ENCODE measurements at places on chromosomes 5 and 9.
A peak's percentile ranks its signal among the peaks of the same experiment; 100 is the strongest.

DNA sequence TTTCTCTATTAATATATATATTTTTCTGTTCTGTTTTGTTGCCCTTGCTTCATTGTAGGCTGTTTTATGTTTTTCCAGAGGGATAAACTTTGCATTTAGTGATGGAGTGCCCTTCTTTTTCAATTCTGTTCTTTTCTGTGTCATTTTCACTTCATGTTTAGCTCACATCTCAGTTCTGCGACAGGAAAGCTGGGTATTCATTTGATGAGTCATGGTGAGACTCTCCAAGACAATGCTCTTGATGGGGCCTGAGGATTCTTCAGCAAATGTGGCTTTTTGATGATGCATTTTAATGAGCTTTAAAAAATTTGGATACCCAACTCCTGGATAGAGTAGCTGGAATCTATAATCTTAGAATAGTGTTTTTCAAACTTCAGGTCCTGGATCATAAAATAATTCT is 56.5 kb upstream of the SPATA31D4 start:
- DNase-seq: no peak

GRCh38 chr5:126937771-126938170 is 92.6 kb downstream of the MARCHF3 start:
- DNase-seq: no peak

DNA sequence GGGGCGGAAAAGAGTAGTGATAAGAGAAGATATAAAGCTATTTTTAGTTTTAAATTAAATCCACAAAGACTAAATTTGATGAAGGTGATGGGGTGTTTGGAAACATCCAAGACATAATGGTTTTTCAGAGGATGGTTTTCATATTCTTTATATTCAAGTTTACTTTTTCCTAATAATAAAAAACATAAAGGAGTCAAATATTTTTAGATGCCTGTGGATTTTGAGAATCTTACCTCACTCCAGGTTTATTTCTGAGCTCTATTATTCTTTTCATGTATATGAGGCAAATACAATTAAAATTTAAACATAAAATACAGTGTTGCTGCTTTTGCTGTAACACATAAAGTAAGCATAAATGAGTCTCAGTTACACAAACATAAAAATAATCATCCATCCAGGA is 22.2 kb downstream of the MRPS30 start:
- DNase-seq: no peak

DNA sequence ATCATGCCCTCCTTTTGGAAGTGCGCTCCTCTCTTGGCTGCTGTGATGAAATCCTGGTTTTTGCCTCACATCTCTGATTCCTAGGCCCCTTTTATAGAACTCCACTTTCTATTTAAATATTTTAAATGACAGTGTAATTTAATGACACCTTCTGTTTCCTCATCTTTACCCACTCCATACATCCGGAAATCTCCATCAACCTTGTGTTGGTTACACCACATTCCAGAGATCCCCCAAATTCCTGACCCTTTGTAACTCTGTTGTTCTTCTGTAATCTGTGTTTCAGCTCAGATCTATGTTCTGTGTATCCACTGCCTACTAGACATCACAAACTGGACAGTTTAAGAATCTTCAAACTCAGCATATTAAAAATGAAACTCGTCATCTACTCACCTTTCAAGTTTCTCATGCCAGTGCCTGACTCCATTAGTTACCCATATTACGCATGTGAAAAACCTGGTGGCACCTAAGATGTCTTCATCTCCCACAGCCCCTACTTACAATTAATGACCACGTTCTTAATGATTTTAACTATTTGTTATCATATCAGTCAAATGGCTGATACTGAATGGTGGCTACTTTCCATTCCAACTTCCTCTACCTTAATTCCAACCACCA is 25.1 kb downstream of the PARP8 start:
- DNase-seq: no peak

GRCh38 chr9:117662651-117663050 is 41.6 kb upstream of the TLR4 start:
- no peak for DNase-seq

GRCh38 chr5:139022528-139022927 is 147.4 kb upstream of the LRRTM2 start:
- no peak for DNase-seq

DNA sequence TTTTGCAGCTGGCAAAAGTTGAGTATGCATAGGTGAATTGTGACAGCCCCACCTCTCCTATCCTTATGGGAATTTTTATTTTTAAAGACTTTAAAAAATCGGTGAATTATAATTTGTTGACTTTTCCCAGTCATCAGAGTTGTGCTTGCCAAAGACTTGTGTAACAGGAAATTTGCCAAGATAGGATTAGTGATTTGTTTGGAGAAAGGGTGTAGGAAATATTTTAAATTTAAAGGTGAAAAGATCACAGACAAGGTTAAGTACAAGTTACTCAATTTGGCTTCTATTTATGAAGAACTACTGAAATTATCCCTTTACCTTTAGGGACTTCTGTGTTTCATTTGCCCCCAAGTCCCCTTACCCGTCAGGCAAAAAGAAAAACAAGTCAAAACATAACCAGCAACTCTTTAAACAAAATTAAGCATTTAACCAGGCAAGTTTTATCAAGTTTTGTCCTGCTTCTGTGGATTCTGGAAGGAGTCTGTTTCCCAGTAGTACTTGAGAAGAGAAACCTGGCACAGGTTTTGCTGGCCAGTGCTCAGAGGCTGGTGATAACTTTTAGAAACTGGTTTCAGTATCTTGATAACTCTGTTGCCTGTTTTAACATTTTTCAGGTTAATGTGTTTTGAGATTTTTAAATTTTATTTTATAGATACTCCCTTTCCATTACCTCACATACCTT is 285.4 kb downstream of the MAST4 start:
- no peak for DNase-seq

DNA sequence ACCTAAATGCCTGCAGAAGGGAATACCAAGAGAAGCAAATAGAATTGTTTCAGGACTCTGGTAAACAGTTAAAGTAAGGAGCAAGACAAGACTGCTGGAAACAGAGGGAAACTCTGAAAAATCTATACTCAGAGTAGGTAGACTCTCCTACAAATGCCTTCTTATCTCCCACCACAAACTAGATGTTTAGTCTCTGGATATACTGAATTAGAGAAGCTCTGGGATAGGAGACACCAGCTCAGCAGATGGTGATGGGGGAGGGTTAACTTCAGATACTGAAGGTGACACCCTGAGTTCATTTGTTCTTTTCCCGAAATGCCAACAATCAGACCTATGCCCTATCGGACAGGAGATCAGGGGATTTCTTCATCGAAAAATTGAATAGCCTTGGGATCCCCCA is 54.1 kb upstream of the CHD1 start:
- DNase-seq: no peak

- DNase-seq: no peak
These were observed 478.5 kb upstream of the SMARCA2 start for GRCh38 chr9:1536522-1537170.

GRCh38 chr5:119363936-119364335 is 8.1 kb downstream of the TNFAIP8 start:
- no peak for DNase-seq

DNA sequence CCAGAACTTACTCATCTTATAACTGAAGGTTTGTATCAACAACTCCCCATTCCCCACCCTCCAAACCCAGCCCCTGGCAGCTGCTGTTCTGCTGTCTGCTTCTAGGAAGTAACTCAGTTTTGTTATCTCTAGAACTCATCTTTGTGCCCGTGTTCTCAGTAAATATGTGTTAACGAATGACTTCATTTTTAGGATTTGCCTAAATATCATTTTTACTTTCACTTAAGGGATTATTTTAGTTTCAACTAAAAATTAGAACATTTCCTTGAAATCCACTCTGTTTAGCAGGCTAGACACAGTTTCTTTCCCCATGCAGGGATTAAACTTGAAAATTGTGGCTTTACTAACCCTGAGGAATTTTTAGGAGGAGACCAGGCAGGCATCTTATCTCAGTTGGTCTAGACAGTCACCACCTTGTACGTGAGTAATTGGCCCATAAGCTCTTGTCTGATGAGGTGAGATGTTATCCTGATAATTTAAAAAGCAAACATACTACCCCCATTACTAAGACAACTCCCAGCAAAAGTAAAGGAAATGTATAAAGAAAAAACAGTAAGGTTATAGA is 68.2 kb upstream of the TNFAIP8 start:
- peak; percentile 89 for DNase-seq

DNA sequence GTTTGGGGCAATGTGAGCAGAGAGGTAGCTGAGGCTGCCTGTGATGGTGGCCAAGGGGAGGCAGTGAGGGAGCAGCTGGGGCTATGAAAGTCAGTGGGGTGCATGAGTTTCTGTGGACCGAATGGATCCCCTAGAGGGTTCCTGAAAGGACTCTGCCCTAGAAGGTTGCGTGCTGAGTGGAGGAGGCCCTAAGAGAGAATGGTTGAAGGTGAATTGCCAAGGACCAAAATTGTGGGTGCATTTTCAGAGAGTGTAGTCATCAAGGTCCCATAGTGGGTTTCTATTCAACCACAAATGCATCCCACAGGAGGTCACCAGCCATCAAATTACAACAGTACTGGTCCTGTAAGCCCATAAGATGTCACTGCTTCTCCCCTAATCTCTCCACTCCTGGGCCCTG is 298.3 kb downstream of the CDK5RAP2 start:
- no peak for DNase-seq

- DNase-seq: no peak
These were observed 92.6 kb upstream of the LMX1B start for GRCh38 chr9:126521089-126521488.

DNA sequence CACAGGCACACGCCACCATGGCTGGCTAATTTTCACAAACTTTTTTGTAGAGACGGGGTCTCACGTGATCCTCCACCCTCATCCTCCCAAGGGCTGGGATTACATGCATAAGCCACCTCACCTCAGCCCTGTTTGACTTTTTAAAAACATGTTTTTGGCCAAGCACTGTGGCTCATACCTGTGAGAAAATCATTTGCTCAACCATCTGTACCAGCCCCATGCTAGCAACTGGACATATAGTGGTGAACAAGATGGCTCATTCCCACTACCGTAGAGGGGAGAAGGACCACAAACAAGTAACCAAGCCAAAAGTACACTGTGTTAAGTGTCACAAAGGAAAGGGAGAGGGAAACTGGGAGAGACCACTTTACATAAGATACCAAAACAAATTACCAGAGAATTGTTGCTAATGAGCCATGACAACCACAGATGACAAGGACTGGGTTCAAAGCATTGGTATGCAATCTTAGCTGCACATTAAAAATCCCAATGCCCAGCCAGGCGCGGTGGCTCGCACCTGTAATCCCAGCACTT is 19.2 kb downstream of the PPP2CA start:
- no peak for DNase-seq

DNA sequence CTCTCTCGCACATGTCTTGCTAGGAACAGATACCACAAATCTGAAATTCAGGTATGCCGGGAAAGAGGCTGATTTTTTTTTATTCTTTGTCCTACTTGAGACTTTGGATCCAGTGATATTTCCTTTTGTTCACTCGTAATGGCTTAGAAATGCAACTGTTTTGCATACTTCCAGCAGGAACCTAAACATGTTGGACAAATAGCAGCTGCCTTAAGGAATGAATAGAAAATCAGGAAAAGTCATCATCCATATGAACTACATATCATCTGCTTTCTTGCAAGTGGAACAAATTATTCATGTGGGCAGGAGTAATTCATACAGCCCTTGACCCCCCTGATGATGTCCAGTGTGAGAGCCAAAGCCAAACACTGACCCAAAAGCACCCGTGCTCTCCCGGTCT is 17.4 kb downstream of the TTC39B start:
- DNase-seq: no peak

- DNase-seq: no peak
These were observed 737 bp downstream of the SLC1A3 start for GRCh38 chr5:36607114-36607571.

DNA sequence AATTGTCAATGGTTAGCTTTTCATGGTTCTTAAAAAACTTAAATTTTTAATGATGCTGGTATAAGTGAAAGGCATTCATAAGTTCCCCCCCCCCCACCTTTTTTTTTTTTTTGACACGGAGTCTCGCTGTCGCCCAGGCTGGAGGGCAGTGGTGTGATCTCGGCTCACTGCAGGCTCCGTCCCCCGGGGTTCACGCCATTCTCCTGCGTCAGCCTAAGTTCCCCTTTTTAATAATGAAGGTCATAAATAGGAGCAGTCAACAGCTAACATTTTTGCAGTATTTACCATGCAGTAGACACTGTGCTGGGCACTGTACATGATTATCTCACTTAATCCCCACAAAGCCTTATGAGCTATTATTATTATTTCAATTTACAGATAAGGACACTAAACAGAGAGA is 556.3 kb downstream of the PDE4D start:
- no peak for DNase-seq

DNA sequence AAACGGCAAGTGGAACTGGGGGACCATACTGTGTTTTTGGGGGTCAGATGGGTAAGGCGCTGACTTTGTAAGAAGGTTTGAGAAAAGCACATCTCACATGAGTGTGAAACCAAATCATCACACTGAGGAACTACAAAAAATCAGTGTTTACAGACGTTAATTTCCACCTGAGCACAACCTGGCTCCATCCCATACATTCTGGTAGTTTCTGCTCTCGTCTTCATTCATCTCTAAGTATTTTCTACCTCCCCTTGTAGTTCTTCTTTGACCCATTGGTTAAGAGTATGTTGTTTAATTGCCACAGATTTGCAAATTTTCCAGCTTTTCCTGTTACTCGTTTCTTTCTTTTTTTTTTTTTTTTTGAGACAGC is 8.9 kb upstream of the DPP7 start:
- DNase-seq: no peak

DNA sequence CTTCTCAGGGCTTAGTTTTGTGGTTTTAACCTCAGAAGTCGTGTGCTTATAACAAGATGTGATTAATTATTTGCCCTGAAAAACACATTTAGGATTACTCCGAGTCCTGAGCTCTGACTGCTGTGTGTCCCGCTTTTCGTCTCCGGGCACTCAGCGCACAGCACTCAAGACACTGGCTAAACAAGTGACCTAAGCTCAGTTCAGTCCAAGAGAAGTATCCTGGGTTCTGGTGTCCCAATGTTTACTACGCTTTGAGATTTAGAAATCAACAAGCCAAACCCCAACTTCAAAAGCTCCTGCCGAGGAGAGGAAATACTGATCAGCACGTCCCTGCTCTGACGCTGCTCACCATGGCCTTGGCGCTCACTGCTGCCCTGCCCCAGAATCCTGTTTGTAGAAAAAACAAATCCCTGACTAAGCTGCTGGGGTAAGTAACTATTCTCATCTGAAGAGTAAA is 53.2 kb downstream of the IPPK start:
- DNase-seq: no peak

DNA sequence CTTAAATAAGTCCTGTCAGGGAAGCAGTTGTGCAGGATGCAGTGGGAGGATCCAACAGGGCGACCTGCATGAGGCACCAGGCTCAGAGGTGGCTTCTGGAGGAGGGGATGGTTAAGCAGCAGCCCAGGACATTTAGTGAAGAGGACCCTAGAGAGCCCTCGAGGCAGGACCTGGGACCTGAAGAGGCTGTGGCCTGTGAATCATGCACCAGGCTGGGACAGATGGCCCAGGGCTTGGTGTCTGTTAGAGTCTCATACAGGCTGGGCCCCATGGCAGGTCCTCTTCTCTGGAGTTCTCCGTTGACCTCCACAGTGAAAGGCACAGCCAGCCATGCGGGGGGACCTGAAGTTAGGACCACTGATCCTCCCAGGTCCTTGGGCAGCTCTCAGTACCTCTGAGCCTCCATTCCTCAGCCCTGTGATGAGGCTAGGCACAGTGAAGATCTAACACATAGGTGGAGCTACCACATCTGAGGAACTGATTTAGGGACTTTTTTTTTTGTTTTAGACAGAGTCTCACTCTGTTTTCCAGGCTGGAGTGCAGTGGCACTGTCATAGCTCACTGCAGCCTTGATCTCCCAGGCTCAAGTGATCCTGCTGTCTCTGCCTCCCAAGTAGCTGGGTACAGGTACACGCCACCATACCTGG is 60.8 kb upstream of the GARNL3 start:
- DNase-seq: no peak

GRCh38 chr9:123344192-123344949 is 11.6 kb upstream of the CRB2 start:
- no peak for DNase-seq

Measured in CD4-positive, alpha-beta memory T cell (primary cell).